ENCODE measurements at places on chromosomes 2 and 18.

DNA sequence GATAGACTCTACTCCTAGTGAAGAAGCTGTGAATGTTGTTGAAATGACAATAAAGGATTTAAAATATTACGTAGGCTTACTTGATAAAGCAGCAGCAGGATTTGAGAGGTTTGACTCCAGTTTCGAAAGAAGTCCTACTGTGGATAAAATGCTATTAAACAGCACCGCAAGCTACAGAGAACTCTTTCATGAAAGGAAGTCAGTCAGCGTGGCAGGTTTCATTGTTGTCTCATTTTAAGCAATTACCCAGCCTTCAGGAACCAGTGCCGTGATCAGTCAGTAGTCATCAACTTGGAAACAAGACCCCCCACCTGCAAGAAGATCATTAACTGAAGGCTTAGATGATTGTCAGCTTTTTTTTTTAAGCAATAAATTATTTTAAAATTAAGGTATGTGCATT is 14.0 kb downstream of the USP14 start:
- no peaks in the 10 kb centered on the region for H3K27me3 ChIP-seq
- H3K4me1 ChIP-seq = no peaks in the 10 kb centered on the region
- peaks cover 35% of the 10 kb centered on the region for H3K36me3 ChIP-seq
- no peak overlapping the region for H3K27ac ChIP-seq

DNA sequence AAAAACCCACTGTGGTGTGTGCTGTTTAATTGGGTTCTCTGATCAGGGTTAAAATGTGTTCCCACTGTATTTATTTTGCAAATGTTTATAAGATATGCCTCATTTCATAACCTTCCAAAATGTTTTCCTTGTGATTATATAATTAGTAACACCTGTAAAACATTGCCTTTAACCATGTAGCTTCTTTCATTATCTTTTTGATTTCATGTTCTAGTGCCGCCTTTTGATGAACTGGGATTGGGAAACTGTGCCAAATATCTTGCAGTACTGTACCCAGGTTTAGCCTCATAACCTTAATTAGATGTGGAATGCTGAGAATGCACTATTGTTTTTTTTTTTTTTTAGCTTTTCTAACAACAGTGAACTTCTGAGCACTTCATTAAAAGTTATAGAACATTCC is 96.9 kb downstream of the TANC1 start:
- H3K27me3 ChIP-seq = no peaks in the 10 kb centered on the region
- no peaks in the 10 kb centered on the region for H3K36me3 ChIP-seq
- no peak overlapping the region for H3K27ac ChIP-seq

DNA sequence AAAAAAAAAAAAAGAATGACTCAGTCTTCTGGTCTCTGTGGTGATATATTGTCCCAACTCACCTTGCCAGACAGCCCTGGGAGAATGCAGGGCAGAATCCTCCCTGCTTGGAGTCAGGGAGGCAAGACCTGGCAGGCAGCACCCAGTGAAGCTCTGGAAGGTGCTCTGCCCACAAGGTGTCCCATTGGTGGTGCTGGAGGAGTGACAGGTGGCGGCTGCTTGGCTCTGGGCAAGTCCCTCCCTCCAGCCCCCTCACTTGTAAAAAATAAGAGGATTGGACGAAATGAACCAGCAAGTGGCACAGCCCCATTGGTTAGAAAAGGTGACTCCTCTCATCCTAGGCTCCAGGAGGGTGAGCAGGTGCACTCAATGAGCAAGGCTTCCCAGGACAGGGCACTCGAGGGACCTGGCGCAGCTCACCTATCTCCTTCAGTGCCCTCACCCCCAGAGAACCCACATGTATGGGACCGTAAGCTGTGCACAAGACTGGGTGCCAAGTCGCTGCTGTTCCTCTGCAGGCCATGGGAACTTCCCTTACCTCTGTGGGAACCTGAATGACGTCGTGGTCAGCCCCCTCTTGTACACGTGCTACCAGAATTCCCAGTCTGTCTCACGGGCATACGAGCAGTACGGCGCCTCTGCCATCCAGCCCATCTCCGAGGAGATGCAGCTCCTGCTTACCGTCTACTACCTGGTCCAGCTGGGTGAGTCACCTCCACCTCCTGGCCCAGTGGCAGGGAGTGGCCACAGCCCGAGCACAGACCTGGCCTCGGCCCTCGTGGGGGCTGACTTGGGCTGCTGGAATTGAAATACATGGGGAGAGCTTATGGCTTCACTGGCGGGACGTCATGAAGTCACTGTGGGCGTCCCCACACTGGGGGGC is 54.6 kb downstream of the GREB1 start:
- no peaks in the 10 kb centered on the region for H3K27me3 ChIP-seq
- no peaks in the 10 kb centered on the region for H3K36me3 ChIP-seq
- H3K4me3 ChIP-seq = no peak overlapping the region
- H3K27ac ChIP-seq = no peak overlapping the region

DNA sequence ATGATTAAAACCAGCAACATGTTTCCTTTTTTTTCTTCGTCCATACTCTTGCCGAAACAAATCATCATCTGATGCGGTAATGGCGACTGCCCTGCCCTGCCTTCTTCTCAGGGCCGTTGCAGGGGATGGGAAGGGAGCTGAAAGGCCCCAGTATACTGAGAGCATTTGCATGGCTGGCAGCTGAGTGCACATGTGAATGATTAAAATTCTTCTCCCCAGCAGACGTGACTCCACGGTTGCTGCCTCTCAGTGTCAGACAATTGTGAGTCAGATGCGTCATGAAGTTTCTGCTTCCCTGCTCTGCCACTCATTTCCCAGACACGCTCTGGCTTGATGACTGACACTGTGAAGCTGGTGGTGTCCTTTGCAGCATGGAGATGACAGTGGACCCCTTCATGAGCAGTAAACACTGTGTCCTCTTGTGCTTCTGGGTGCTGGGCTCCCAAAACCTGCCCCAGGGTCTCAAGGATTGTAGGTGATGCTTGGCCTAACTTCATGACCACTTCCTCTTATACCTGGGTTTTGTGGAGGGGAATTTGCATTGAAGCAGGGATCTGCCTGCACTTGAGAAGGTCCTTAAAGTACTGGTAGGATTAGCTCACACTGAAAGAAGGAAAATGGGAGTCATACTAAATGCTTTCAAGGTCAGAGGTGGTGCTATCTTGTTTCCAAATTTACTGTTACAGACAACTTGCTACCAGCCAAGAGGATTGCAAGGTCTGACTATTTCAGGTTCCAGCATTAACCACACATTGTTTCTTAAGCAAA is 222.5 kb upstream of the COPS8 start:
- H3K27me3 ChIP-seq = no peaks in the 10 kb centered on the region
- no peak overlapping the region for H3K4me3 ChIP-seq
- H3K36me3 ChIP-seq = no peaks in the 10 kb centered on the region
- no peak overlapping the region for H3K27ac ChIP-seq
- peaks cover 8% of the 10 kb centered on the region for H3K4me1 ChIP-seq

DNA sequence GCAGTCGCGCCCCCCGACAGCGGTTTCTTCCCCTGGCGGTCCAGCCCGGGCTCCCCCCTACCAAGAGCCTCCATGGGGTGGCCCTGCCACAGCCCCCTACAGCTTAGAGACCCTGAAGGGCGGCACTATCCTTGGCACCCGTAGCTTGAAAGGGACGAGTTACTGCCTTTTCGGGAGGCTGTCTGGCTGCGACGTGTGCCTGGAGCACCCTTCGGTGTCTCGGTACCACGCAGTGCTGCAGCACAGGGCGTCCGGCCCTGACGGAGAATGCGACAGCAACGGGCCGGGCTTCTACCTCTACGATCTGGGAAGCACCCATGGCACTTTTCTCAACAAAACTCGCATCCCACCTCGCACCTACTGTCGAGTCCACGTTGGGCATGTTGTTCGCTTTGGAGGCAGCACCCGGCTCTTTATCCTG is 475 bp downstream of the SLC4A1AP start:
- H3K4me3 ChIP-seq = peak overlapping the region; percentile 61
- peaks cover 48% of the 10 kb centered on the region for H3K36me3 ChIP-seq
- no peaks in the 10 kb centered on the region for H3K27me3 ChIP-seq
- H3K27ac ChIP-seq = peak overlapping the region; percentile 94
- peaks cover 28% of the 10 kb centered on the region for H3K4me1 ChIP-seq

GRCh38 chr2:158730621-158731140 is 64.4 kb upstream of the DAPL1 start:
- H3K27me3 ChIP-seq = no peaks in the 10 kb centered on the region
- DNase-seq = peak; percentile 41
- no peak overlapping the region for H3K27ac ChIP-seq
- H3K4me1 ChIP-seq = peaks cover 31% of the 10 kb centered on the region
- no peak overlapping the region for H3K4me3 ChIP-seq

DNA sequence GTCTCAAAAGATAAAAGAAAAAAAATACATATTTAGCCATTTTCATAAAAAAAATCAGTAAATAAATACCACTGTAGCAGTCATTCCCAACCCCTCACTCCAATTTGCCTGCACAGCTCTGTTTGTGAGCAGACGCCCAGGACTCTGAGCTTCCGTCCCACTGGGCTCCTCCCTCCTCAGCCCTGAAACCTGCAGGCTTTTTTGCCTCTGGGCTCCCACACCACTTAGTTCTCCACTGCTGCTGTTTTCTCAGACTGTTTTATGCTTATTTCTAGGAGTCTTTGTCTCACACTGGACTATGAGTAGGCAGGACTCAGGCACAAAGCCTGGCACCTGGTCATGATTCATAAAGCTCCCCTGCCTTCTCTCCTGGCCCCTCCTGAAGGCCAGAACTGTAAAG is 6.1 kb upstream of the CXCR1 start:
- no peak overlapping the region for H3K4me3 ChIP-seq
- H3K36me3 ChIP-seq = no peaks in the 10 kb centered on the region
- no peaks in the 10 kb centered on the region for H3K4me1 ChIP-seq
- H3K27ac ChIP-seq = no peak overlapping the region
- DNase-seq = no peak

GRCh38 chr2:74418312-74418711 is 3.1 kb downstream of the C2orf81 start:
- H3K36me3 ChIP-seq = no peaks in the 10 kb centered on the region
- no peak overlapping the region for H3K4me3 ChIP-seq
- H3K27ac ChIP-seq = no peak overlapping the region
- H3K4me1 ChIP-seq = peaks cover 47% of the 10 kb centered on the region
- no peaks in the 10 kb centered on the region for H3K27me3 ChIP-seq

DNA sequence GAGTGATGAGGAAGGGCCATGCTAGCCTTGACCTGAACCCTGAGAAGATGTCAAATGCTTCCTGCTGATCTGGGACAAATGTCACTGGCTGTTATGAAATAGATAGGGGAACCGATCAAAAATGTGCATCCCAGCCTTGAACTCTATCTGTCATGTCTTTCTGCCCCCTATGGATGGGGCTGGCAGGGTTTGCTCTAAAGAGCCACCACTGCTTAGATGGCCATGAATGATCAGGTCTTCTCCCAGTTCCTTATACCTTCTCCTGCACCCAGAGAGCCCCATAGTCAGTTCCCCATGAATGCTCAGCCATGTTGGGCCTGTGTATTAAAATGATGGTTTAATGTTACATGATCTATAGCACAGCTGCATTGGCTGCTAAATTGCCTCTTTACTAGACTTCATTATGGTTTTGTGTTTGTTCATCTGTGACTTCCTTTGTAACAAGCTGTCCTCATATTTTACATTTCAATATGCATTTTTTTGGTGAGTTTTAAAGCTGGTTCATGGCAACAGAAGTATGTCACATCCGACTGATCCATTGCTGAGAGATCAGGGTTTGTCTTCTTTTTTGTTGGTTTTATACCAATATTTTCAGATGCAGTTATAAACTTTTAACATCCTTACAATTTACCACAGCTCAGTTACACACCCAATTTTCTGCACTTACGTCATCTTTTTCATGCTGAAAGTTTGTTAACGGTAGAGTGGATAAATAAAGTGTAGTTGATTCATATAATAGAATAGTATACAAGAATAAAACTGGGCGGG is 56.3 kb upstream of the SMAD2 start:
- H3K4me3 ChIP-seq = no peak overlapping the region
- DNase-seq = no peak
- H3K36me3 ChIP-seq = no peaks in the 10 kb centered on the region
- H3K27ac ChIP-seq = no peak overlapping the region

DNA sequence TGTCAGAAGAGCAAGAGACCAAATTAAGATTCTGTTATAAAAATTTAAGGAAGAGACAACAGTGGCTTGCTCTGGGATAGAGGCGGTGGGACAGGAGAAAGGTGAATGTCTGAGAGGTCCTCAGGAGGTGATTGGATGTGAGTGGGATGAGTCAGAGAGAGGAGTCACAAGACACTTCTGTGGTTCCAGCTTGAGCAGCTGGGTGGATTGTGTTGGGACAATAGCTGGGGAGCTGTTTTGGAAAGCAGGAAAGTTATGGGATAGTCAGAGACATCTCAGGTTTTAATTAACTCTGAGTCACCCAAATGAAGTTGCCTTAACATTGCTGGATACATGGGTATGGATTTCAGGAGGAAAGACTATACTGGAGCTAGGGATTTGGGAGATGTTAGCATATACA is 218.0 kb upstream of the TRIB2 start:
- no peak for DNase-seq
- no peak overlapping the region for H3K4me3 ChIP-seq
- H3K36me3 ChIP-seq = no peaks in the 10 kb centered on the region
- peaks cover 9% of the 10 kb centered on the region for H3K4me1 ChIP-seq

GRCh38 chr18:35193316-35193715 is 47.5 kb upstream of the ZNF397 start:
- no peaks in the 10 kb centered on the region for H3K36me3 ChIP-seq
- H3K27me3 ChIP-seq = no peaks in the 10 kb centered on the region
- no peak overlapping the region for H3K27ac ChIP-seq
- no peak overlapping the region for H3K4me3 ChIP-seq
- no peaks in the 10 kb centered on the region for H3K4me1 ChIP-seq

DNA sequence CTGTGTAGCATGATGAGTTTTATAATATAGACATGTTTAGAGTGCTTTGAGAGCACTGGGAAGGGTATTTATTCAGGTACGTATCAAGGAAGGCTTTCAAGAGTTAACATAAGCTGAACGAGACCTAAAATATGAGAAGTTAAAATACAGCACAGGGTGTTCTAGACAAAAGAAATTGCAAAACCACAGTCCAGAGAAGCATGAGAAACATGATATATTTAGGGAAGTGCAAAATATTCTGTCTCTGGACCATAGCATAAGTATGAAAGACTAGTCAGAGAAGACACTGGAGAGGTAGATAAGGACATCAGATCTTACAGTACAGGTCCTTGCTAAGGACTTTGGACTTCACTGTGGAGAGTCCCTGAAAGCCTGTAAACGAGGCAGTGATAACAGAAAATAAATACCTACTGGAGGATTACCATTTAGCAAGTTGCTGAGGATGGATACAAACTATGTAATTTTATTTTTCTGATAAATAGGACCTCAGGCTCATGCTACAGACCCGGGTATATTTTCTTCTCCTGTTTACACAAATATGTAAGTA is 43.7 kb downstream of the FSIP2 start:
- H3K4me3 ChIP-seq = no peak overlapping the region
- H3K27ac ChIP-seq = no peak overlapping the region

- no peak overlapping the region for H3K4me3 ChIP-seq
- no peaks in the 10 kb centered on the region for H3K36me3 ChIP-seq
- H3K27me3 ChIP-seq = no peaks in the 10 kb centered on the region
- H3K27ac ChIP-seq = no peak overlapping the region
Observed at GRCh38 chr2:70188460-70188859, 2.4 kb downstream of the C2orf42 start.

DNA sequence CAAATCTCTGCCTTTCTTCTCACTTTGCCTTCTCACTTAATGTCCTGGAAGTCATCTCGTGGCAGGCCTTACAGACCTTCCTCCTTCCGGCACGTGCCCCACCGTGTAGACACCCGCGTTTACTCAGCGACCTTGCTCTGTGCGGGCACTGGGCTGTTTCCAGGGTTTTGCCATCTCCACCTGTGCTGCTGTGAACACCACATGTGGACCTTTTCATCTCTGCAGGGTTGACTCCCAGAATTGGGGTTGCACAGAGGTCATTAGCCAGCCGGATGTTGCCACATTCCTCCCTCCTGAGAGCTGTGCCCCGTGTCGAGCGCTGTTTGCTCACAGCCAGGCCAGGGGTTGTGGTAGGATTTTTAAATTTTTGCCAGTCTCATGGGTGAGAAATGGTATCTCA is 25.4 kb downstream of the KCNG2 start:
- no peaks in the 10 kb centered on the region for H3K36me3 ChIP-seq
- H3K4me1 ChIP-seq = no peaks in the 10 kb centered on the region
- peaks cover 7% of the 10 kb centered on the region for H3K27me3 ChIP-seq
- no peak overlapping the region for H3K4me3 ChIP-seq
- no peak for DNase-seq
